Hepatocyte (in vitro differentiated cells): ENCODE measurements at places on chromosomes 13 and 19. TPM values are rescaled to one million over a fixed set of nuclear protein-coding genes. Genes with fewer than 3 reads are reported as not detected.

GRCh38 chr19:30374865-30375552 is 2.8 kb downstream of the ZNF536 start:
- peak; percentile 26 for DNase-seq

DNA sequence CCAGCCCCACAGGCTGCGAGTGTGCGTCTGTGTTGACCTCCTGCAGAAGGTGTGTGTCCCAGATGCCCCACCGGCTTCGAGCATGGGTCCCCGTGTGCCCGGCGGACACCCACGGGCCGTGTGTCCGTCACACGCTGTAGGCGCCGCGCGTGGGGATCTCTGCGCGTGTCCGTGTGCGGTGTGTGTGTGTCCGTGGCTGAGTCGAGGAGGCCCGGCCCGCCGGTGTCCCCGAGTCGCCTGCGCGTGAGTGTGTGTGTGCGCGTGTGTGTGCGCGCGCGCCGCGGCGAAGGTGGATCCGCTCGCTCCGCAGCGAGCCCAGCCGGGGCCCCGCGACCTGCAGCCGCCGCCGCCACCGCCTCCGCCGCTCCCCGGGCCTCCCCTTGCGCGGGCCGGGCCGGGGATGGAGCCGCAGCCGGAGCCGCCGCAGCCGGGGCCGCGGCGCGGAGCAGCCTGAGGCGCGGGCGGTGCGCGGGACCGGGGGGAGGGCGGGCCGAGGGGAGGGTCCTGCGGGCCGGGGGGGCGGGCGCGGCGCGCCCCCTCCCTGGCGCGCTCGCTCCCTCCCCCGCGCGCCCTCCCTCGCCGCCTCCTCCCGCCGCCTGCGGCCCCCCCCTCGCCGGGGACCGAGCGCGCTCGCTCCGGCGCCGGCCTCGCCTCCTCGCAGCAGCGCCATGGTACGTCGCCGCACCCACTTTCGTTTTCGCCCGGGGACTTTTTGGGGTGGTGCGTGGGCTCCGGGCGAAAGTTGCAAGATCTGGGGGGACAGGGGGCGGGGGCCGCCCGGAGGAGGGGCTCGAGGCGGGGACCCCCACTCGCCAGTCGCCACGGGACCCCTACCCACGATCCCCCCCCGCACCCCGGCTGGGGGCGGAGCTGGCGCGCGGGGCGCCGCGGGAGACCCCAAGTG is 7.1 kb upstream of the NFIC start:
- DNase-seq, result peak; percentile 62

GRCh38 chr13:51825681-51826254 is 19.2 kb downstream of the TMEM272 start:
- DNase-seq, result no peak

DNA sequence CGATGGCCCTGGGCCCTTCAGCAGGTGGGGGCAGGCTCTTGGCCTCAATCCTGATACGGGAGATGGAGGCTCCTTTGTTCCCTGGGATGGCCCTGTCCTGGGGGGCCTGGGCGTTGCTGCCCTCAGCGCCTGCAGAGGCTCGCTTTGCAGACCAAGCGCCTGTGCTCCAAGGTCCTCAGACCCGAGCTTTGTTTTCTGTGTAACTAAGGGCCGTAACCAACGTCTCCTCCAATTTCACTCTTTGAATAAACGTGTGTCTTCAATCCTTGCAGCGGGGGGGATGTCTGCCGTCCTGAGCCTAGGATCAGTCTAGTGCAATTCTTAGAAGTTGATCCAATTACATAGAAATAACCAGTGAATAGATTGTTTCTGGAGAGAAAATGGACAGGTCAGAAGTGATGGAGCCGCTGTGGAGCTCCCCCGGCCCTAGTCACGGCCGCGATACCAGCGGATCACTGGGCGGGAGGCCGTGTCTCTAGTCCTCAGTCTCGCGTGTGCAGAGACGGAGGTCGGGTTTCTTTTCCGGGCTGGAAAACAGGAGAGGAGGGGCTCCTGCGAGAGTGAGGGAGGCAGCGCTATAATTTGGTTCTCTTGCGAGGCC is 5.3 kb downstream of the PTBP1 start:
- no peak for DNase-seq

GRCh38 chr13:95406176-95406575 is 104.9 kb upstream of the ABCC4 start:
- DNase-seq, result no peak

DNA sequence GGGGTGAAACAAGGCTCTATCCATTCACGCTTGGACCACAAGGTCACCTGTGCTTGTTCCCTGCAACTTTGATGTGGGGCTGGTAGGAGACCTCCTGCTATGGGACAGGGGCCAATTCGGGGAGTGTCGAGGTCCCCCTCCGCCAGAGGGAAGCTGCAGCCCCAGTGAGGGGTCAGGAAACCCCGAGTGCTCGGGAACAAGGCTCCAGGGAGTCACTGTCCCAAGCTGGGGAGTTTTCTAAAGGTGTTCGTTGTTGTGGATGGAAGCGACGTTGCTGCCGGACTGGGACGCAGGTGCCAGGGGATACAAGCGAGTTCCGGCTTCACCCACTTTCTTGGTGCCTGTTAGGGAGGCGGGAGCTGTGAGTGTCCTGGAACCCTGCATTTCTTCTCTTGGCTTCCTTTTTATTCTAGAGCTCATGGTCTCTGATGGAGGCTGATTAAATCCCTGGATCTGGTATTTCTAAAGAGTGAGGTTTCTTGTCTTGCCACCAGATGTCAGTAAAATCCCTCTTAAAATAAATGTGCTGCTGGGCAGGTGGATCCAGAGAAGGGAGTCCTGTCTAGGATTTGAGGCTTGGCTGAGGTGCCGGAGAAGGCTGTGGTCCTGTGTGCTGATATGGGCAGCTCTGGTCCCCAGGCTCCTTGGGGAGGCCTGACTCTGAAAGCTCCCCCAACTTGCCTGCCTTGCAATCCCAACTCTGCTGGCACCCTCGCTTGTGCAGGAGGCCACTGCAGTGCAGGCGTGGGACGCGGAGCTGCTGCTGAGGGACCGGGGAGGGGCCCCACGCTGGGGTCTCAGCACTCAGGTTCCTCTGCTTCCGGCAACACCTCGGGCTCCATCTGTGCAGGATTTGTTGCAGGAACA is 153.9 kb downstream of the TEX29 start:
- peak; percentile 66 for DNase-seq

DNA sequence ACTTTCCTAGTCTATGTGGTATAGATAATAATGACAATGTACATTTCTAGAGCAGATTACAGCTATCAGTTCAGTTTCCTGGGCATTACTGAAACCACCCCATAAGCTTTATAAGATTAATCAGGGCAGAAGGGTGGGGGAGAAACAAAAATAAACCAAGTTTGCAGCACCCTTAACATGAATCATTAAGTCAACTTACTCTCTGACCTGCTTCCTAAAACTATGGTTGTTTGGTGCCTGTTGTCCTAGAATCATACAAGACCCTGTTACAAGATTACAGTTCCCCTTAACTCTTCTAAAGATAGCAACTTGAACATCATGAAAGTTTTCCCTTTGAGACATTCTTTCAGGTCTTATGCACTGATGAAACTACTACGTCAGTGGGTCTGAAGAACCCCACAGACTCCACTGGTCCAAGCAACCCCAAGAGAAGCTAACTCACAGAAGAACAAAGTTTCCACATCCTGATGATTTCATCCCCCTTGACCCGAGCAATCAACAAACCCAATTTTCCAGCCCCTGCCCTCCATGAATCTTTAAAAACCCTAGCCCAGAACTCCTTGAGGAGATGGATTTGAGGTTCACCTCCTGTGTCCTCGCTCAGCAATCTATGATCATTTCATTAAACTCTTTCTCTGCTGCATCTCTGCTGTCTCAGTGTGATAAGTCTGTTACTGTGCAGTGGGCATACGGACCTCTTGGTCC is 336.5 kb downstream of the FOXO1 start:
- DNase-seq, result no peak

DNA sequence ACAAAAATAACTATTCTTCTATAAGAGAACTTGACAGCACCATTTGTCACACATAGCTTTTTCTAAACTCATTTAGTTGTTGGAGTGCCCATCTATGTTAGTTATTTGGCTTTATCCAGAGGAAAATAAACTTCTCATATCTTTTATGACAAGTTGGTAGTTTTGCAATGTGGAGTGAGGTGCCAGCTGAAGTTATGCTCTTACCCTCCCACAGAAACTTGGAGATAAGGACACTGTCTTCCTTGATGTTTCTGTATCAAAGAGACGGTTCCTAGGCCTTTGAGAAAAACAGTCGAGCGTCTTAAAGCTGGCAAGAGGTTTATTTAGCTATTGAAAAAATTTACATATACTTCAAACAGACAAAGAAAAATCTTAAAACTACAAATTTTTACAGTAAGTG is 1079.7 kb downstream of the SLITRK1 start:
- DNase-seq, result no peak

The PEAK3 gene
- total RNA-seq, result not detected in 2 replicates

The TMEM150B gene
- 10.6 and 25.4 TPM in 2 replicates for total RNA-seq

The HRC gene
- total RNA-seq, result 0.44 and 0.50 TPM in 2 replicates
